ENCODE measurements at places on chromosomes 6 and 20. TPM values are rescaled to one million over a fixed set of nuclear protein-coding genes. Genes with fewer than 3 reads are reported as not detected.

- DNase-seq = no peak
Observed at GRCh38 chr6:19635728-19636127, 201.4 kb upstream of the ID4 start.

- DNase-seq = no peak
Observed at GRCh38 chr20:51562027-51562331, 19.5 kb upstream of the NFATC2 start.

DNA sequence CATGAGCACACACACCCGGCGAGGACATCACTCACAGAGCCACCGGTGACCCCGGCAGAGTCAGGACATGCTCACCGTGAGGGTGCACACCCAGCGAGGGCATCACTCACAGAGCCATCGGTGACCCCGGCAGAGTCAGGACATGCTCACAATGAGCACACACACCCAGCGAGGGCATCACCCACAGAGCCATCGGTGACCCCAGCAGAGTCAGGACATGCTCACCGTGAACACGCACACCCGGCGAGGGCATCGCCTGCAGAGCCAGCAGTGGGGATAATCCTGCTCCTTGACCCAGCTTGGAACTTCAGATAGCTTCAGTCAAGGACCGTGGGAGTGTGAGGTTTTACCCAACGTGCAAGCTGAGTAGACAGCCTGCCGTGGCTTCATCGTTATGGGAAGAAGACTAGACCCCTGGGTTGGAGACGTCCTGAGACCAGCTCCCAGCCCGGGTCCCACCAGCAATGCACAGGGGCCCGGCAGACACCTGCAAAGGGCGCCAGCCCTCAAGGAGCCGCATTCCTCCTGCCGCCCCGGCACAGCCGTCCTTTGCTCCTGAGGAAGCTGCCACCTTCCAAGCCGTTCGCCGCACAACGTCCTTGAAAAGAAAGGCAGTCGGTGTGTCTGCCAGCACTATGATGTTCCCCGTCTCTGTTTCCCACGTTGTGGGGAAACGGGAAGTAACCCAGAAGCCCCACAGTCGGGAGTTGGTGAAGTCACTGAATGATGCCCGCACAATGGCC is 192.3 kb downstream of the DLL1 start:
- DNase-seq = no peak

GRCh38 chr20:46332373-46333160 is 24.3 kb upstream of the CDH22 start:
- DNase-seq = no peak

DNA sequence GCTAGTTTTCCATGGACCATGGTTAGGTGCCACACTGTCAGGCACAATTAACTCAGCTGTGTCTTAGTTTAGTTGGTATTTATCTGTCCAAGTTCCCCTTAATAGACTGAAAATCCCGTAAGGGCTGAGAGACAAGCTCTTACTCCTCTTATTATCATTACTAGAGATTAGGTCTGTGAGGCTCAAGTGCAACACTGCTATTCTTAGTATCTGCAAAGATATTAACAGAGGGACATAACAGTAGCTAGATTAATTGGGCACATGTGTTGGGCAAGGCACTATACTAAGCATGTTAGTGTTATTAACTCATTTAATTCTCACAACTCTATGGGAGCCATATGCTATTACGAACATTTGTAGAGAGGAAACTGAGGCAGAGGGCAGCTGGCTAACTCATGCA is 137.3 kb downstream of the VEGFA start:
- no peak for DNase-seq

DNA sequence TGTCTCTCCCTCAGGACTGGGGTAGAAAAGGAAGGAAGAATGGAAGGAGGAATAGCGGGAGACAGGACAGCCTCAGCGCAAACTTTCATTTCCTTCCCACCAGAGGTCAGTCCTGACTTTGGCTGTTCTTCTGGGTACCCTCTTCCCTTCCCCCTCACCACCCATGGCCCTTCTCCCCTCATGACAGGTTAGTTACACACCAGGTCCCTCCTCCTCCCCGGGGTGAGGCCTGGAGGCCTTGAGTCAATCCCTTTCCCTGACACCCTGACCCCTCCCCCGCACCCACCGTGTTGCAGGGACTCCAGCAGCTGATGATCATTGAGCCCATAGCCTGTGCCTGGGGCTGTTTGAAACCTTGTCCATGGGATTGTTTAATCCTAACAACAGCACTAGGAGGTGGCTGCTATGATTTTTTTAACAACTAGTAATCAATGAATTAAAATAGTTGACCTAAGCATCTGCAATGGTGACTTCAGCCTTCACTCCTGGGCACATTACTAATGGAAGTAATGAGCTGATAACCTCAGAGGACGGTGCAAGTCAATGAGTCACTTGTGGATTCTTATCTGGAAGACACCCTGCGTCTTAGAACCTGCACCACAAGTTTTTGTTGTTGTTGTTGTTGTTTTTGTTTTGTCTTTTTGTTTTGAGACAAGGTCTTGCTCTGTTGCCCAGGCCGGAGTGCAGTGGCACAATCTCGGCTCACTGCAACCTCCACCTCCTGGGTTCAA is 46.6 kb upstream of the CCDC167 start:
- DNase-seq = peak; percentile 27

GRCh38 chr20:38275815-38276550 is 15.4 kb upstream of the KIAA1755 start:
- DNase-seq = no peak

- DNase-seq = peak; percentile 62
Observed at GRCh38 chr6:24283043-24283985, 74.5 kb downstream of the DCDC2 start.

DNA sequence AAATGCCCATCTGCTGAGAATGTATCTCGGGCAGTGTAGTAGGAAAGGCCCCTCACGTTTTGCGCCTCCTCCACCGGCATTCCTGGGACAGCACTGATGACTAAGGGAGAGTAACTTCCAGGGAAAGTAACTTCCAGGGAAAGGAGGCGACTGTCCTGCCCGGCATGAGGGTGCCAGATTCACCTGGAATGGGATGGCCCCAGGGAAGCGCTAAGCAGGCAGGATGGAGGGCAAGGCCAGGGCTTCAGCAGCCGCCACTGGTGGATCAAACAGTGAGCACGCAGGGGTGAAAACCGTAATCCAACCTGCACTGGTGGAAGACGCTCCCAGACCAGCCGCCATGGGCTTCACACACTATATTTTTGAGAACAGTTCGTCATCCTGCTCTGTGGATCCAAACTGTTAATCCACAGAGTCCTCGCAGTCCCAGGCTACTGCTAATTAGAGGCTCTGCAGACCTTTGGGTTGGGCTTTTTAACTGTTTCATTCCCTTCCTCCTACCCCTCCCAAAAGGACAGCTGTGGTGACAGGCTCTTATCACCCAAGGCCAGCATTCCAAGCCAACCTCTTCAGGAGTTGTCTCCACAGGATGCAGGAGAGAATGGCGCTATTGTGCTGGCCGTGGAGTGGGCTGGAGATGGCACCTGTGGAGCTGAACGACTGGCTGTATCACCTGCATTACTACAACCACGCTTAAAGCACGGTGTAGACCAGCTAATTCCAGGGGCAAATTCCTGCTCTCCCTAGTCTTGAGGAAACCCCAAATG is 178.9 kb downstream of the DLL1 start:
- DNase-seq = no peak

GRCh38 chr6:149182262-149182661 is 135.2 kb upstream of the TAB2 start:
- no peak for DNase-seq

GRCh38 chr6:16162003-16162402 is 33.1 kb downstream of the MYLIP start:
- DNase-seq = no peak

TOX2 gene
- total RNA-seq = 1.2 TPM

CPXM1 gene
- total RNA-seq = 2.0 TPM

SIRPG gene
- total RNA-seq = 35.9 TPM

TAAR8 gene
- not detected for total RNA-seq

FAM83C gene
- not detected for total RNA-seq

All from activated naive CD4-positive, alpha-beta T cell treated with anti-CD3 and anti-CD28 coated beads for 36 hours (primary cell).